Stimulated activated CD8-positive, alpha-beta memory T cell treated with anti-CD3 and anti-CD28 coated beads, Interleukin-12 subunit alpha, Interleukin-12 subunit beta, amount 100 ng/mL, for 4 hours (primary cell): ENCODE measurements at places on chromosomes 13 and 19.

DNA sequence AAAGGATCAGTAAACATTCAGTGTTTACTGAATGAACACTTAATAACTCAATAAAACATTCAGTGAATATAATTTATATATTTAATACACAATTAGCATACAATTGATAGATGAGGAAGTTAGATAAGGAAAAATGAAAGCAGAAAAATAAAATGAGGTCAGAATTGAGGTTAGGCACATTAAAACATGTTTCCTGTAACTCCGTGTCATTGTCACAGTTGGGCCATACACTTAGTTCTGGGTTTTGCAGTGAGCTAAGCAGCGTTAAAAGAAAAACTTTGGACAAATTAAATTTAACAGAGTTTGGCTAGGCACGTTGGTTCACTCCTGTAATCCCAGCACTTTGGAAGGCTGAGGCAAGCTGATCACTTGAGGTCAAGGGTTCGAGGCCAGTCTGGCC, 71.4 kb downstream of the MIPEP start:
- no peak for DNase-seq

- DNase-seq = no peak
These were observed 4.9 kb downstream of the HRC start for GRCh38 chr19:49150106-49150943.

DNA sequence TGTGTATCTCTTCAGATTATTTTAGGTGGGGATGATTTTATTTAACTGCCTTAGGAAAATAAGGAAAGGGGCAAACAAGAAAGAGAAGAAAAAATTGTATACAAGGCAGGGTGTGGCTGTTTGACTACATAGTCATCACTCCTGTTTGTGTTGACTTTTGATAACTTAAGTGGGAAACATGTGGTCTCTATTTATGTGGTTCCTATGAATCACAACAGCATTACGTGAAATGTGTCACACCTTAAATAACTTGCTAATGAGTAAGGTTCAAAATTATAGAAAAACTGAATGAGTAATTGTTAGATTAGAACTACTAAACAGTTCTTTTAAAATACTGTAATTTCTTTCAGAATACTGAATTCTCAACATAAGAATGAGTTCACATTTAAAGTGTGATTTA, 69.3 kb downstream of the LMO7 start:
- DNase-seq = no peak

DNA sequence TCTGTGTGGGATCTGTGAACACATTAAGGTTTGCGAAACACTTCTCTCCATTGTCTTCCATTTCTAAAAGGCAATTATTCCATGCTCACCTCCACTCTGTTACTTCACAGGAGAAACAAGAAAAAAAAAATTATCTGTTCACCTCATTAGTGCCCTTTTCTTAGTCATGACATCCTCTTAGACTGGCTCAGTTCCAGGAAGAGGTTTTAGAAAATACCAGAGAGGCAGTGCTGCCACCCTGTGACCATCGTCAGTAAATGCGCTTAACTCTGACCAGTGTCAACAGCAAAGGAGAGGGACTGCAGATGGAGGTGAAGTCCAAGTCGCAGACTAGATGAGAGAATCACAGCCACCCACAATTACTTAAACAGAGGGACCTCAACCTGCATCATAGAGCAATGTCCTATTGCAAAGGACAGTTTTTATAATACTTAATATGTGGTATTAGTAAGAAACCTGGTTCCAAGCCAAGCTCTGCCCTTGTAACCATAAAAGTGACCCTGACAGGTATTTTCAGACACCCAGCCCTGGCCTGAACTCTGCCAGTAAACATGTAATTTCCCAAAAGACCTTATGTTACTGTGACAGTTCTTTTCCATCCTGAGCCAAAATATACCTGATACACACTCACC, 19.4 kb downstream of the CEACAM21 start:
- DNase-seq = peak; percentile 30

GRCh38 chr19:6687114-6687513, 17.2 kb upstream of the TNFSF14 start:
- DNase-seq = no peak
